NCI-H510A (cell line): ENCODE measurements at places on chromosomes 7 and 10.

DNA sequence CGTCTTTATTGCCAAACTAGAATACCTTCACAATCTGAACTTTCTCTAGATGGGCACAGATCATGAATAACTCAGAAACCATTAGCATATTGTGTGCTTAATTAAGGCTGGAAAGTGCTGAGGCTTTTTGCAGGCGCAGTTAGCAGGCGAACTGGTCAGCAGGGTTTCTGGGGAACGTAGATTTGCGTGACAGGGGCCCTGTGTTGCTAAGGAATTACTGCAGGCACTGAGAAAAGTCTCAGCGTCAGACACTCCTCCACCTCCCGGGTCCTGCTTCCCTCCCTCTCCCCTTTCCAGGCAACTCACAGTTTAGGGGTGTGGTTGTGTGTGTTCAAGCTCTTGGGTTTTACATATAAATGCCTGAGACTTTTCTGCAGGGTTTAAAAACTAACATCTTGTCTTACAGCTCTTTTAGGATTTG lies 2.2 kb downstream of the MAP3K8 start:
- DNase-seq: no peak

- no peak for DNase-seq
Measured at GRCh38 chr10:124473070-124473469, 11.4 kb downstream of the LHPP start.

DNA sequence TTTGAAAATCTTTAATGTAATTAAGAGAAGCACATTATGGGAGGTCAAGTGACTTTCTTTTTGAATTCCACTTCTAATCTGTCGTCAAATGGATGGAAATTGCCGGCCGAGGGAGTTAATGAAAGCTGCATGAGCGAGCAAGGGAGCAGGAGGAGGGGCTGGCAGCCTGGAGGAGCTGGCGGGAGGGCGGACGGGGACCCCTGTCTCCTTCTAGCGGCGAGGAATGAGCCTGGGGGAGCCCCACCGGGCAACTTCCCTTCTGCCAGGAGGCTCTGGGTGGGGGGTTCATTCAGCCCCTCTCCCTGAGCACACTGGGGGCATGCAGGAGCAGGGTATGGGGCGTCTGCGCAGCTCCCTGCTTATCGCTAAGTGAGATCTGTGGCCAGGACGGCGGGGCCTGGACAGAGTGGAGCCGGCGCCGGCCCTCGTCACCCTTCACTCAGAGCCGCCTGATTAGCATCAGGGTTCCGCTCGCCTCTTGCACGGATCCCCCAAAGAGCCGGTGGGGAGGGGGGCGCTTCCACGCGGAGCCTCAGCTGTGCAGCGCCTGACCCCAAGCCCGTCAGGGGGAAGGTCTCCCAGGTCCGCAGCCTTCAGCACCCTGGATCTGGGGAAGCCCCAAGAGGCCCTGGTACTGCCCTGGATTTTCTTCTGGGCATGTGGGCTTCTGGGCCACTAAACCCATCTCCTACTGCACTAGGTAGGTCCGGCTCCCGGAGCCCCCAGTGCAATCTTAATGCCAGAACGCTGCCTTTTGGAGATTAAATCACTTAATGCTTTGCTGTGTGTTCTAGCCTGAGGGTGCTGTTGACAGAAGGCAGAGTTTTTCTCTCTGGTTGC lies 680.8 kb downstream of the LRMDA start:
- DNase-seq: no peak

GRCh38 chr7:144379776-144380384 lies 23.6 kb downstream of the NOBOX start:
- no peak for DNase-seq

GRCh38 chr7:129830949-129831348 lies 121.8 kb downstream of the UBE2H start:
- no peak for DNase-seq

- DNase-seq: no peak
Measured at GRCh38 chr7:15332956-15333355, 228.9 kb downstream of the AGMO start.
